ENCODE measurements at places on chromosomes 5 and 9.

GRCh38 chr9:93345643-93346230, 105.7 kb upstream of the FAM120A start:
- DNase-seq, result no peak

GRCh38 chr9:34710023-34710422, at the start of gene CCL21:
CCL21 (minus strand) TSS chr9:34710136; CDS start chr9:34710066, 70 bp downstream.
- DNase-seq, result no peak

DNA sequence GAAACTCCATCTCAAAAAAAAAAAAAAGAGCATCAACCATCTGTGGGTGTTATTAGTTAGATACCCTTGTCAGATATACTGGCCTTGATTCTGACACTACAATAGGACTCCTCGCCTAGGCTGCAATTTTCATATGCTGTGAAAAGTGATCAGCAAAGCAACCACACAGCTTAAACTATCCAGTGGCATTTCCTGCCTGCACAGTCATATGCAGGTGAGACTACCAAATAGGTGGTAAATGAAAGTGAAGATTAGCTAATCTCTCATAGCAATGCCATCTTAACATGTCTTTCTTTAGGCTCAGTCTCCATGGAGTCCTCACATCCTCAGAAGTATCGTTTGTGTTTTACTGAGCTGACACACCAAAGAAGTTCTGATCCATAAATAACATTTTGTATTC, 40.8 kb downstream of the GRAMD2B start:
- no peak for DNase-seq

- no peak for DNase-seq
These were observed 30.6 kb downstream of the VAV2 start for GRCh38 chr9:133961226-133962165.

DNA sequence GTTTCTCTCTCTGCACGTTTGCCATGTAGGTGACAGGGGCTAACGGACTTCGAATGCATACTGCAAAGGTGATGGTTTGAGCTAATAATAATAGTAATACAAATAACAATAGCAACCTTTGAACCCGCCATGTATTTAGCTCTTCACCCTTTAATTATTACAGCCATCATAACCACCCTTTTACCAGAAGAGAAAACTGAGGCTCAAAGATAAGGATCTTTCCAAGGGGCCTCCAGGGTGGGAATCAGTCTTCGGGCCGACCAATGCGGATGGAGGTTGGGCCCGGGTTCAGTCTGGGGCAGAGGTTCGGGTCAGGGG, 494 bp downstream of the CDKN2AIPNL start:
- DNase-seq, result no peak

- no peak for DNase-seq
These were observed 15.7 kb downstream of the SQSTM1 start for GRCh38 chr5:179836225-179837019.

GRCh38 chr9:5518937-5519319, 8.6 kb downstream of the PDCD1LG2 start:
- no peak for DNase-seq

- no peak for DNase-seq
These were observed 33.0 kb downstream of the FAM240B start for GRCh38 chr9:38686933-38687332.

DNA sequence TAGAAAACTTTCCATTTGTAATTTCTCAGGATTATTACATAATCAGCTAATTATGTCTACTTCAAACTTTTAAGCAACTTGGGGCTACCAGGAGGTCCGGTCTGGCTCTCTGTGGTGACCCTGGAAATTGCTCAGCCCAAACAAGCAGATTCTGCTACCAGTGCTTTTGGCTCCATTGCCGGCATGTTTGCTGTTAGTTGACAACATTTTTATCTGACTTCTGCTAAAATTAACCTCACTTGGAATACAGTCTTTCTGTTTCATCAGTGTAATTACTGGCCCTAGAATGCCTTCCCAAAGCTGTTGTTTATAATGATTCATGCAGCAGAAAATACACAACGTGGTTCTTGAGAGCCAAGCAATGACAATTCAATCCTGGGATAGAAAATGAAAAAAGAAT, 38.5 kb upstream of the FAM81B start:
- DNase-seq, result no peak

DNA sequence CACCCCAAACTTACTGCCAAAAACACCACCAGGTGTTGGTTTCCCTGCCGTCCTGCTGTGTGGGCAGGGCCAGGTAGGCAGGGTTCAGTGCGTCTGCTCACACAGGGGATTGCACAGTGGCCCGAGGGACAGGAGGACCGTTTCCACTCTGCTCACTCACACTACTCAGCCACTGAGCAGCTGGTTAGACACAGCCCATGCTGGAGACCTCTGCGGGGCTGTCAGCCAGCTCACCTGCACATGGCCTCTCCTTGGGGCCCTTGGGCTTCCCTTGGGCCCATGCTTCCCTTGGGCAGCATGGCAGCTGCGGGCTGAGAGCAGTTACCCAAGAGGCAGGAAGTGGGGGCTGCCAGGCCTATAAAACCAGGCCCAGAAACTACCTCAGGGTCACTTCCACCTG, 79.0 kb downstream of the SYK start:
- no peak for DNase-seq

DNA sequence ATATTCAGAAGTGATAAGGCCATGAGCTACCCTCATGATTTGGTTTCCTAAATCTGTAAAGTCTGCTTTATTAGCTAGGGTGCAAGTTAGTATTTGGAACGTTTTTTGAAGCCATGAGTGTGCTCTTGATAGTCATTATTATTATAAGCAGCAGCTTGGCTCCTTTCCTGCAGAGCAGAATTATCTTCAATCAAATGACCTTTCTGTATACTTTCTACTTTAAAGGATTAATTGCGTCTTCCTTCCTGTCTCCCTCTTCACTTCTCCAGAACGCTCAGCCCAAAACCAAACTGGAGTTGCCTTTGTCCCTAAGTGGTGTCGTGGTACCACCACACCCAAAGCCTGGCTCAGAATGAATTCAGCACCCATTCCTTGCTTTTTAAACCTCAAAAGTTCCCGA, 211.3 kb downstream of the ARHGAP26 start:
- no peak for DNase-seq

DNA sequence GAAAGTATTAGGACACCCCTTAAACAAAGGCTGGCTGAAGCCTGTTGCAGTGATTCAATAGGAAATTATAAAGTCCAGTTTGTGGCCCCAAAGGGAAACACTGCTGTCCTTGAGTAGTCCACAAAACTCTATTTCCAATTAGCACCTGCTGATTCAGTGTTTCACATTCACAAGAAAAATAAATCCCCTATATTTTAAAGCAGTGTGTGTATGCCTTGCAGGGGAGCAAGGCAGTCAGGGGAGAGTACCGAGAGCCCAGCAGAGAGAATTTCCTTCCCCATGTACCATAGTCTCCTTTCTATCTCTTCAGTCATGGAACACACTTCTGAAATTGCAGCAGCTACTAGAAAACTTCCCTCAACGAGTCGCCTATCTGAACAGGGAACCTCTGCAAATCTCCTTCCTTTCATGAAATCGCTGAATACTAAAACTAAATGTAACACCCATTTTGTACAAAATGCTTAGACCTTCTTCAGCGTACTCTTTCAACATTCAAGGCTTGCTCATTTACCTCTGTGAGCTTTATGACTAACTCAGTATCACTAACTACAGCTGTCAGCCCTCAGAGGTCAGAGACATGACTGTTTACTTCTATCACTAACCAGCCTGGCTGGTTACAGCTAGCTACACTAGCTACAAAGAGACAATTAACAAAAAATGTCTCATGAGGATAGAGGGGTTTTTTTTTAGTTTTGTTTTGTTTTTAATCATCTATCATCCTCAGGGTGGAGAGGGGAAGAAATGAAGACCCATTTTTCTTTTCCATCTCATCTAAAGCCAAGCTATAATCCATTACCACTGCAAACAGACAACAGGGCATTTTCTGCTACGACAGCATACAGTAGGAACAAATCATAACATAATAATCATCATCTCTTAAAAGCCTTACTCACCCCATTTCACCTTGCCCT, 188.7 kb downstream of the EBF1 start:
- DNase-seq, result no peak

- no peak for DNase-seq
These were observed 35.1 kb downstream of the FAM13B start for GRCh38 chr5:137997726-137998213.

DNA sequence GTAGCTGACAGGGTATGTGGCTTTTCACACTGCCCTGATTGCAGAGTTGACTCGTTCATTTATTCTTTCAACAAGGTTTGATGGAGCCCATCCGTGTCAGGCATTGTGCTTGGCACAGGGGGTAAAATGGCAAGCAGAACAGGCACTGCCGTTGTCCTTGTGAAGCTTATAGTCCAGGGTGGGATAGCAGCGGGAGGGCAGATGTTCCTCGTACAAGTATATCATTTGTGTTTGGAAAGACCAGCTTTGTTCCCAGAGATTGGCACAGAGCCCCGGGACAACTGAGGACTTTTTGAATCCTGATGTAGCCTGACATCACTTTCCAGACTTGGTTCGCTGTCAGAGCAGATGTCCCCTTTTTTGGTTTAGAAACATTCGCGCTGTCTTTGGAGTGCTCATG, 50.9 kb downstream of the MVB12B start:
- DNase-seq, result no peak

GRCh38 chr5:149654231-149654630, 72.9 kb downstream of the ARHGEF37 start:
- no peak for DNase-seq

- no peak for DNase-seq
These were observed 26.5 kb downstream of the MRPS27 start for GRCh38 chr5:72293495-72294055.

DNA sequence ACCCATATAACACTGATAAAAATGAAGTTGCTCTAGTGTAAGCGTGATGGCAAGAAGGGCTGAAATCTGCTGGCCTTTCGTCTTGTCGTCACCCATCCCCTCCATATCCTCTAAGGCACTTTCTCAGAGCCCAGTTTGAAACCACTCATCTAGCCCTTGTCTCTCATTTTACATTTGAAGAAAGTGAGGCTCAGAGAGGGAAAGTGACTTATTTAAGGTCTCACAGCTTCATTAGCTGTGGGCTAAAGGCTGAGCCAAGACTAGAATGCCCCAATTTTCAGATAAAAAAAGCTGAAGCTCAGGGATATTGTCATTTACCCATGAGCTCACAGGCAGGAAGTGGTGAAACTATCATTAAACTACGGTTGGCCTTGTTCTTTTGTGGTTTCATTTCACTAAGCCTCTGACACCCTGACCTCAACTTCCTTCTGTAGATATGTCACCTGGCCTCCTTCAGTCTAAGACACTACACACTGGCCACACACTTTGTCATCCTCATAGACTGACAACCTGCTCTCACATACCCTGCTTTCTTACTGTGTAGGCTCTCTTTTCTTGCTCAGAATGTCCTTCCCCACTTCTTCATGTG, 176.7 kb upstream of the DMAC1 start:
- no peak for DNase-seq

DNA sequence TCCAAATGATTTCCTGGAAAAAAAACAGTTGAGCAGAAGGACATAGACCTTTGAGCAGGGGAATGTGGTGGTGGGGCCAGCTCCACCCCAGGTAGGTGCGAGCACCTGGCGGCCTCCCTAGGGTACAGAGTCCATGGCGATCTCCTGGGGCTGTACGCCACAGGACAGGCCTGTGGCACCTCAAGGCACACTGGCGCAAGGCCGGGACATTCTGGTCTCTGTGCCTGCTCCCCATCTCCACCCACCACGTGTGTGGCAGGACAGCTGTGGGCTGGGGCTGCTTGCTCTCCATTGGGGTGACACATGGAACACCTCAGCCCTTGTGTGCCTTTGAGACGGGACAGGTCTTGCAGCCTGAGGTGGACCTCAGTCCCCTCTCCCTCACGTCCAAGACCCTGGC, 25.2 kb downstream of the WNK2 start:
- no peak for DNase-seq

GRCh38 chr9:125767349-125767748, 20.2 kb downstream of the PBX3 start:
- DNase-seq, result no peak

DNA sequence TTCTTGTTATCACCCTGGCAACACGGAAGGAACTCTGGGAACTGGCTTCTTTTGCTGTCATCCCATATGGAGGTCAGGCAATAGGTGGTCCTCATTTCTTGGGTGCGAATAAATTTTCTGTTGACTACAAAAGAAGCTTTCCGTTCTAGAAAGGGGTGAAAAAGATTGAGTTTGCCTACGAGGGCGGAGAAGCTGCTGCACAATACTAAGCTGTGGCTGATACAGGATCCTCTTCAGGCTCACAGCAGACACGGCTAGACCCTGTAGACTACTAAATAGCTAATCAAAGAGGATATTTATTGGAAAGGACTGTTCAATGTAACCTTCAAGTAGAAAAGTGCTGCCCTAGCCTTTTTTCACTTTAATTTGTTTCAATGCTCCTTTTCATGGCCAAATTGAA, 58.1 kb downstream of the TJP2 start:
- no peak for DNase-seq

- DNase-seq, result no peak
These were observed 116.4 kb downstream of the ZCCHC7 start for GRCh38 chr9:37236822-37237221.

DNA sequence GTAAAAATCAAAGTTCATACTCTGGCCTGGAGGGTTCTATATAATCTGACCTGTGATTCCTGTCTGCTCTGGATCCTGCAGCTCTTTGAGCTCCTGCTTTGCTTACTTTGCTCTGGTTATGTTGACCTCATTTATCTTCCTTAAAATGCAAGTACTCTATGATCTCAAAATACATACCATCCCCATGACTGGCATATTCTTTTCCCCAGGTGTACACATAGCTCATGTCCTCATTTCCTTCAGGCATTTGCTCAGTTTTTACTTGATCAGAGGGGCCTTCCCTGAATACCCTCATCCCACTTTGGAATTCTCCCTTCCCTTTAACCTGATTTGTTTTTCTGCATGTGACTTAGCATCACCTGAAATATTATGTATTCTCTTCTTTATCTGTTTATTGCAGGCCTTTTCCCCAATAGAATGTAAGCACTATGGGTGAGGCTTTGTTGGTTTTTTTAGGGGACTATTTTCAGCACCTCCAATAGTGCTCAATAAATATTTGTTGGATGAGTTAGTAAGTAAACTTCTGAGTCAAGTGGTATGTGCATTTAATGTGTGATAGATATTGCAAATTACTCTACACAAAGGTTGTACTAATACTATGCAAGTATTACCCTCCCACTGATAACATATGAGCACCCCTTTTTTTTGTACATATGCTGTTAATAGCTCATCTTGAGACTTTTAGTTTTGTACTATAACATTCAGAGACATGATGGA, 211.5 kb downstream of the NMUR2 start:
- no peak for DNase-seq
